ENCODE measurements at places on chromosomes 6 and 20. TPM values are rescaled to one million over a fixed set of nuclear protein-coding genes. Genes with fewer than 3 reads are reported as not detected.

CFB gene
- total RNA-seq, result 0.65 TPM

DNA sequence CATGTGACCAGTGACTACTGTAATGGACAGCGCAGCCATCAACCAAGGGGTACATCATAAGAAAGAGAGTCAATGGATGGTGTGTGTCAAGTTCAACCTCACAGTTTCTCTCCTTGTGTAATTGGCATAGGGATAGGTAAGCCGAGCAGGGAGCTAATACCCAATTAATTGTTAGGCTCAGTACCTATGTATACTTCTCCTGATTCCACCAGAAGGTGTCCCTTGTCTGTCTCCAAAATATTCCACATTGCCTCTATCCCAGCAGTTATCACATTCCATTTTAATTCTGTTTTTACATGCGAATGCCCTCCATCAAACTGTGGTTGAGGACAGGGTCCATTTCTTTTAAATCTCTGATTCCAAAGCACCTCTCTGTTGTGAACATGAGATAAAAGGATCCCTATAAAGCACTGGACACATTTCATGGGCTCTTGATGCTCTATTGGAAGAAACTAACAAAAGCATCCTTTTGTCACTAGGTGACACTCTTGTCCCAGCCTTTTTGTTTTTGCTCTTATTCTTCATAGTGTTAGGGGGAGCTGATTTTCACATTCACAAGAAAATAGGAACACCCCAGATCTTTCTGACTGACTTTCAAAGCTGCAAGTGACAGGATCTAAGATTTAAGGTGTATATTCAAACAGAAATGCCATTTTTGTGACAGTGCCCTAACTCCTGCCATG lies 38.9 kb downstream of the FBXO9 start:
- no peaks in the 10 kb centered on the region for H3K27me3 ChIP-seq
- no peak overlapping the region for H3K27ac ChIP-seq
- no peak overlapping the region for H3K4me3 ChIP-seq
- no peak for DNase-seq
- H3K36me3 ChIP-seq, result peaks cover 12% of the 10 kb centered on the region
- no peaks in the 10 kb centered on the region for H3K4me1 ChIP-seq

MYLK2 gene
- total RNA-seq, result not detected

LHFPL5 gene
- total RNA-seq, result not detected

GRCh38 chr6:118377711-118378414 lies 170.2 kb upstream of the PLN start:
- no peak overlapping the region for H3K4me3 ChIP-seq
- H3K27ac ChIP-seq, result no peak overlapping the region
- no peaks in the 10 kb centered on the region for H3K27me3 ChIP-seq
- H3K4me1 ChIP-seq, result no peaks in the 10 kb centered on the region
- H3K36me3 ChIP-seq, result no peaks in the 10 kb centered on the region

NR2E1 gene
- total RNA-seq, result not detected

- peaks cover 2% of the 10 kb centered on the region for H3K4me1 ChIP-seq
- H3K27me3 ChIP-seq, result peaks cover 19% of the 10 kb centered on the region
- no peak overlapping the region for H3K27ac ChIP-seq
- peaks cover 5% of the 10 kb centered on the region for H3K36me3 ChIP-seq
- DNase-seq, result no peak
These were observed 27.7 kb upstream of the EDN1 start for GRCh38 chr6:12262236-12263061.

BPIFB1 gene
- not detected for total RNA-seq

GRCh38 chr6:114290864-114291263 lies 52.0 kb downstream of the HS3ST5 start:
- no peak overlapping the region for H3K27ac ChIP-seq
- no peak for DNase-seq
- H3K36me3 ChIP-seq, result no peaks in the 10 kb centered on the region
- peaks cover 7% of the 10 kb centered on the region for H3K27me3 ChIP-seq

DNA sequence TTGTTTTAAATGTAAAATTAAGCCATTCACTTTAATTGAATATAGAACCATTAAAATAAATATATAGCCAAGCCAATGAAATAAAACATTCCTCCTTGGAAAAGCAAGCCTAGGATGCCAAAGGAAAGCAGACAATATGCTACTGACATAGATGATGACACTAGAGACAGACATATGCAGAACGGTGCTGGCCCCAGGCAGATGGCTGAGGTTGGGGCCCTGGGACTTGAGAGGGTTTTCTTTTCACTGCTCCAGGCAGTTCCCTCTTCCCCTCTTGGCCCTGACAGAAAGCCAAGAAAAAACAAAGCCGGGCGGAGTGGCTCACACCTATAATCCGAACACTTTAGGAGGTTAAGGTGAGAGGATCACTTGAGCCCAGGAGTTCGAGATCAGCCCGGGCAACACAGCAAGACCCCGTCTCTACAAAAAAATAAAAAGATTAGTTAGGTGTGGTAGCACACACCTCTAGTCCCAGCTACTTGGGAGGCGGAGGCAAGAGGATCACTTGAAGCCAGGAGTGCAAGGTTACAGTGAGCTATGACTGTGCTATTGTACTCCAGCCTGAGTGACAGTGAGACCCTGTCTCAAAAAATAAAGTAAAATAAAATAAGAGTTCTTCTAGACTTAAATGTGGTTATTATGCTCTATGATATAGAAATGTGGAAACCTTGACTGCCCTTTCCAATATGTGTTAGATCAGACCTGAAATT lies 31.2 kb downstream of the FASTKD5 start:
- no peak for DNase-seq
- H3K4me1 ChIP-seq, result peaks cover 6% of the 10 kb centered on the region
- H3K27ac ChIP-seq, result no peak overlapping the region
- no peaks in the 10 kb centered on the region for H3K27me3 ChIP-seq
- no peak overlapping the region for H3K4me3 ChIP-seq
- H3K36me3 ChIP-seq, result no peaks in the 10 kb centered on the region

- no peak overlapping the region for H3K27ac ChIP-seq
- no peak overlapping the region for H3K4me3 ChIP-seq
- H3K27me3 ChIP-seq, result no peaks in the 10 kb centered on the region
- DNase-seq, result no peak
These were observed 15.6 kb upstream of the ZNF451 start for GRCh38 chr6:57074383-57074782.

All from T-helper 17 cell (primary cell).